ENCODE measurements at places on chromosomes 2 and 18.

GRCh38 chr2:241854342-241855244 is 4.1 kb downstream of the PDCD1 start:
- DNase-seq, result no peak

GRCh38 chr2:101692041-101692440 is 5.5 kb upstream of the MAP4K4 start:
- no peak for DNase-seq

DNA sequence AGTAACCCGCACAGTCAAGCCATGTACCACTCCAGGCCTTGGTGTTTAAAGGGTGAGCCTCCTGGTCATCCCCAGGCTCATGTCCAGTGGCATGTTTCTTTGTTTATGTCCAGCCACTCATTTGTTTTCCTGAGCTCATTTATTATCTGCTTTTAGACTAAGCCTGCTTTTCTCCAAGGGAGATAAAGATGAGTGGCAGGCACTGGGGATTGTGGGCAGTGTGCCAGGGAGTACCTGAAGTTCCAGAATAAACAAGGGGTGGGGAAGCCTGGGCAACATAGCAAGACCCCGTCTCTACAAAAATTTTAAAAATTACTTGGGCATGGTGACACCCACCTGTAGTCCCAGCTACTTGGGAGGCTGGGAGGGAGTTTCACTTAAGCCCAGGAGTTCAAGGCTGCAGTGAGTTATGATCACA is 1.9 kb downstream of the ANXA4 start:
- DNase-seq, result no peak

- no peak for DNase-seq
These were observed 284.2 kb upstream of the HDAC4 start for GRCh38 chr2:239684996-239685395.

DNA sequence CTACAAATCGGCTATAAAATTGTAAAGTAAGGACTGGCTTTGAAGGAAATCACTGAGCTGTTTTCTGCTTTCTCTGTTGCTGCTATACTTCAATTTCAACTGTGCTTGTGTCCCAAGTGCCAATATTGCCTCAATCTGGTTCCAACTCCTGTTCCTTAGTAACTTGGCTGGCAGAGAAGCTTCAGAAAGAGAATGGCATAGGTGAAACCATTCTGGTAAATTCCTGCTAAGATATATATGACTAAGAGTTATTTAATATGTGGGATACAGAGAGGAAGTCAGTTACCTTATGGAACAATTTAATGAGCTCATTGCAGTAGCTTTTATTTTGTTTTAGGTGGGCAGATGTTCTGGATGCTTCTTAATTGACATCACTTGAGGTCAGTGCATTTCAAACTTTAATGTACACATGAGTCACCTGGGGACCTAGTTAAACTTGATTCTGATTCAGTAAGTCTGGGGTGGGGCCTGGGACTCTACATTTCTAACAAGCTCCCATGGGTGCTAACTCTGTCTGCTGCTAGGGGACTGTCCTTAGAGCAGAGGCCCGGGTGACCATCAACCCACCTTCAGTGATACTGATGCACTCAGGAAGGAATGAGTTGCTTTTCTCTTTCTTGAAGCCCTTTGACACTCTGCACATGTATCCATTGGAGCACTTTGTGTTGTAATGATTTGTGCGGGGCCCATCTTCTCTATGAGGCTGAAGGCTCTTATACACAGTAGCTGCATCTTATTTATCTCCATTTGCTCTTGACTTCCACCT is 47.6 kb downstream of the LIPG start:
- no peak for DNase-seq

GRCh38 chr2:60311524-60311923 is 241.9 kb downstream of the BCL11A start:
- DNase-seq, result no peak

DNA sequence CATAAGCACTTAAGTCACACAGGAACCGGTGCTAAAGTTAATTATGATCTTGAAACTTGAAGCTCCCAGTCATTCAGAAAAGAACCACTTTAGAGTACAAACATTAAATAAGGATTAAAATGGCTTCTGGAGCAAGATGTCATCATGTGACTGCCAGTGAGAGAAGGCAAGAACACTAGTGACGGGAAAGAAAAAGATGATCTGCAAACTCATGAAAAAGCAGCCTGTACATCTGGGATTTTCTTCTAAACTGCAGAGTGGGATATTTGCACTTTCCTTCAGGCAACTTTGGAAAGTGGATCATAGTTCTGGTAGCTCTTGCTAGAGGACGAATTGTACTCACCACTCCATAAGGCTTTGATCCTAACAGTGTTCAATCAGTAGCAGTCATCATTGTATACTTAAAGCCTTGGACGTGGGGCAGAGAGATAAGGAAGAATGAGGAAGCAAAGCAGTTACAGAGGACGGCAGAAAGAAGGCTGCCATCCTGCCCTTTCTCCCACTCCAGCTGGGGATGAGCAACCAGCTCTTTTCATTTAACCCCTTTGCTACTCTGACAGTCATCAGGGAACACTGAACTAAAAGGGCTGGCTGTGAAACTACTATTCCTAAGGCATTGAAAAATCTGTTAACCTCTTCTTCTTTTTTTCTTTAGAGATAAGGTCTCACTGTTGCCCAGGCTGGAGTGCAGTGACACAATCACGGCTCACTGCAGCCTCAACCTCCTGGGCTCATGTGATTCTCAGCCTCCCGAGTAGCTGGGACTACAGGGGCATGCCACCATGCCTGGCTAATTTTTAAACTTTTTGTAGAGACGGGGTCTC is 18.1 kb downstream of the ABHD3 start:
- no peak for DNase-seq

DNA sequence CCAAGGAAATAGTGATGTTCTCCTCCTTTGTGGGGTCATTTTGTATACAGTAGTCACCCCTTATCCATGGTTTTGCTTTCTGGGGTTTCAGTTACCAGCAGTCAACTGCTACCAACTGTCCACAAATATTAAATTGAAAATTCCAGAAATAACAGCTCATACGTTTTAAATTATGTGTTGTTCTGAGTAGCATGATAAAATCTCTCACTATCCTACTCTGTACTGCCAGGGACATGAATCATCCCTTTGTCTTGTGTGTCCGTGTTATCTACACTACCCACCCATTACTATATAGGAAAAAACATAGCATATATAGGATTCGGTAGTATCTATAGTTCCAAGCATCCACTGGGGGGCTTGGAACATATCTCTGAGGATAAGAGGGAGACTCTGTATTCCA is 120.9 kb upstream of the DCC start:
- no peak for DNase-seq

GRCh38 chr2:17979707-17980106 is 101.2 kb downstream of the KCNS3 start:
- no peak for DNase-seq

- peak; percentile 19 for DNase-seq
These were observed 370 bp downstream of the KLHL29 start for GRCh38 chr2:23385351-23385747.

DNA sequence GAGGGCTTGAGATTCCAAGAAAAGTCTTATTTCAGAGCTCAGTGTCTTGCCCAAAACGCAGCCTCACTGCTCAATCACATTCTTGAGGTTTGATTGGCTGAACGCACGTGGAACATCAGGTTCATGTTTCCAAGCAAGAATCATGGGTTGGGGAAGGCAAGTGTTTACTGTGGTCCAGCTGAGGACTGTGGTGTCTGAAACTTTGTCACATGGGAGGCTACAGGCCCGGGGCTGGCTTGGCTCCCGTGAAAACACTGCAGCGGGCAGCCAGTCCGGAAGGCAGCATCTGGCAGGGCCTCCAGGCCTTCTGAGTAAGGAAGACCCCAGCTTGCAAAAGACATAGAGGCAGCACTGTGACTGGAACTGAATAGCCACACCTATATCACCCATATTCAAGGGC is 84.7 kb downstream of the POLR1A start:
- no peak for DNase-seq

GRCh38 chr2:237306083-237306786 is 107.7 kb downstream of the COL6A3 start:
- DNase-seq, result no peak

DNA sequence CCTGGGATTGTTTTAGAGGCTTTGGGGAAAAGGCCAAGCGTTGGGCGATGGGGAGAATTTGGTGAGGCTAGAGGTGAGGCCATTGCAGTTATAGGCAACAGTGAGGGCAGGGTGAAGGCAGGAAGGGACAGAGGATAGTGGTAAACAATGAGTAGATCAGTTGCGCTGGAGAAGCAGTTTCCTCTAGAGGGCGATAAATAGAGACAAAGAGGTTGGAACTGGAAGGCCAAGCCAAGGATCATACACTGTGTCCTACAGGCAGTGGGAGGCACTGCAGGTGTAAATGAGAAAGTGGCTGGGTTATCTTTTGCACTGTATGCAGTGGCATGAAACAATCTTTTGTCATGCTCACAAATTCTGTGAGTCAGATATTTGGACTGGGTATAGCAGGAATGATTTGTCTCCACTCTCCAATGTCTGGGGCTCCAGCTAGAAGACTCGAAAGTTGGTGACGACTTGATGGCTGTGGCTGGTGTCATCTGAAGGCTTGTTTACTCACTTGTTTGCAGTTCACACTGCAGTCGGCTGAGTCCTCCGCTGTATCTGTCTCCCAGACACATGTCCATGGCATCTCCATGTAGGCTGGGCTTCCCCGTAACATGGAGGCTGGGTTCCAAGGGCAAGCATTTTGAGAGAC is 82.1 kb downstream of the TNP1 start:
- DNase-seq, result no peak

- DNase-seq, result no peak
These were observed 34.3 kb downstream of the LDLRAD4 start for GRCh38 chr18:13252686-13253410.

- DNase-seq, result no peak
These were observed 11.9 kb downstream of the LRRFIP1 start for GRCh38 chr2:237639052-237639835.

GRCh38 chr18:77077401-77077800 is 55.2 kb downstream of the MBP start:
- DNase-seq, result no peak

DNA sequence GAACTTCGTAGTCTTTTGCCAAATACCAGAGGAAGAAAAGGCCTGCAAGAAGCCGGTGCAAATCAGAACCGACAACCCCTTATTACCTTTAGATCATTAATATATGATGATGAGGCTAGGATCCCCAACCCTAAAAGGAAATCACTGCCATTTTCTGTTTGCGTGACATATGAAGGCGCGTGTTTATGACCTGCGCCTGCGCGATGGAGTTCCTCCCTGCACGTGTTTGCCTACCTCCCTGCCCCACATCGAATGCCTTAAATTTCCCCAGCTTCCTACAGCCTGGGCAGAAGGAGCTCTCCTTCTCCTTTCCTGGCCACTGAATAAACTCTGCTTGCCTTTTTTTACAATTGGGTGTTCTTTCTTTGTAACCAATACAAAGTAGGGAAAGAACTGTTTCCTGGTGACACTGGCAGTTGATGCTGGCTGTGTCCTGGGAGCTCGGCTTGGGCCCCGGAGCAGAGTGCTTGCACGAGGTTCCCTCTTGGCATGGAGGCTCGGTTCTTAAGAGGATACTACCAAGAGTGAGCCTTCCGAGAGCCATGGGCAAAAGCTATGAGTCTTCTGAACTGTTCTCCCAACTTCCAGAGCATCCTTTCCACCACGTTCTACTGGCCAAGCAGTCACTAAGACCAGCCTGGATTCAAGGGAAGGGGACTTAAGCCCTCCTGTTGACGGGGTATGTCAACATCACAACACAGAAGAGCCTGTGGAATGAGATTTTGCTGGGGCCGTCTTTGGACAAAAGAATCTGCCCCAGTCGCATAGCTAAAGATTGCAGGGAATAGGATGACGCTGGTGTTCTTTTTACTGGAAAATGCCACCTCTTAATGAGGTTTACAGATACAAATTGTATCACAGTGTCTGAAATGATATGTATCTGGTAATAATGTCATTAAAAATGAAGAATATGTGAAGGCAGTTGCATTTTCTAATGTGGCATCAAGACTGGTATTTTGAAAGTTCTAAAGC is 179.8 kb downstream of the SH3BP4 start:
- no peak for DNase-seq

- DNase-seq, result no peak
These were observed 315.2 kb downstream of the TDRD15 start for GRCh38 chr2:21438949-21439348.

DNA sequence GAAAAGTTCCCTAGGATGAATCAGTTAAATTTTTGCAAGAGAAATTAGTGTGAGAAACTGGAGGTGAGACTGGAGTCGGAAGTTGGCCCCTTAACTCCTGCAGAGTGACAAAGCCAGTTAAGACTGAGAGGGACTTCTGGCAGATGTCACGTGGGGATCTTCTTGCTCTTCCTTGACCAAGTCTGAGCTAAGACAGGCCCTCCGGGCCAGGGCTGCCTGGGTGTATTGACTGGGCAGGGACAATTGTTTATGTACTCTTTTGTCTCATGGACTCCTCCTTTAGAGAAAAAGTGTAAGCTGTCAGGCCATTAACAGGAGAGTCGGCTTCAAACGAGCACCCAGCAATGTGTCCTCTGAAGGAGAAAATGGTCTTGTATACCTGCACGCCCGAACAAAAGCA is 48.6 kb upstream of the RALBP1 start:
- DNase-seq, result no peak

GRCh38 chr2:229376866-229377265 is 105.8 kb upstream of the PID1 start:
- no peak for DNase-seq

DNA sequence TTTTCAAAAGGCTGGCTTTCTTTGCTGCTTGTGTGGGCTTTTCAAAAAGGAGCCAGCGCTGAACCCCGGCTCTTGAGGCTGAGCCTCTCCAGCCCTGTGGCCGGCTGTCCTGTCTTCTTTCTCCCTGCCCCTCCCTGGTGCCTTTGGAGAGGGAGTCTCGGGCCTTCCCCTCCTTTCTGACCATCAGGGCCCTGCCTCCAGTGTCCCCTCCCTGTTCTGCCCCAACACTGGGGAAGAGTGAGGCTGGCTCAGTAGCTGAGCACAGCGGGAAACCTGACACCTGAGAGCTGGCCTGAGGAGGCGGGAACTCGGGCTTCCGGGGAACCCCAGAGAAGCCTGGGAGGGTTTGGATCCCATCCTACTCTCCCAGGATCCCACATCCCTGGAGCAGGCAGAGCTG is 232.1 kb downstream of the LOXHD1 start:
- DNase-seq, result no peak

DNA sequence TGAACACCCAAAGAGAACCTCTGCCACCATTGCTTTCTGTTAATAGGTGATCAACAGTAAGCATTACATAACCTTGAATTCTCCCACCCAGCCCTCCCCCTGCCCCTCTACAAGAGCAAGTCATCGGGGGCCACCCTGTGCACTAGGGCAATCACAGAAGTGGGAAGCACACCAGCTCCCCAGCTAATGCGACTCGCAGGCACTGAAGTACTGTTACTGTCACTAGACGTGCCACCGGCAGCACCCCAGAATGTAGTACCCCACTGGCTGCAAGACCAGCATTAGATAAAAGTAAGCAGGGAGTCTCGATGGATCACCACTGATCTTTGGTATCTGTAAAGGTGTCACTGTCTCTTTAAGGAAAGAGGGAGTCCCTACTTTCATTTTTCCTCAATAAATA is 167.6 kb downstream of the FAM210A start:
- no peak for DNase-seq

DNA sequence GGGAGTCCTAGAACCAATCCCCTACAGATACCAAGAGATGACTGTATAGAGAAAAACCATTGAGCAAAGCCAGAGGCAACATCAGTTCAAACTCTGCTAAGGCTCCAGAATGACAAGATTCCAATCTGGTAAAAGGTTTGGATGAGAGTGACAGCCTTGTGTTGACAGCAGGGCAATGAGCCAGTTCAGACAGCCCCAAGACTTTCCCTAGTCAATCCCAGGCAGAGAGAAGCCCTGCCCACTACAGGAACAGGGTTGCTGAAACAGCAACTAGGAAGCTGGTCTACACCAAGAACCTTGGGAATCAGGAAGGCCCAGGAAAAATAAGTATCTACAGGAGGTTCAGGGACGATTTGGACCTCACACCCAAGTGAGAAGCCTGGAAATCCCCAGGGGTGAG is 3.3 kb downstream of the PSTPIP2 start:
- no peak for DNase-seq
